ENCODE measurements at places on chromosomes 5 and 9. TPM values are rescaled to one million over a fixed set of nuclear protein-coding genes. Genes with fewer than 3 reads are reported as not detected.

Gene HSPA9
- 561 TPM for total RNA-seq

Gene PRRX2
- total RNA-seq: not detected

Gene PAEP
- total RNA-seq: 4.9 TPM

Gene MAMDC4
- 0.73 TPM for total RNA-seq

Gene C9orf152
- not detected for total RNA-seq

Data from melanocyte of skin (primary cell).